ENCODE measurements at places on chromosomes 12 and 14.

DNA sequence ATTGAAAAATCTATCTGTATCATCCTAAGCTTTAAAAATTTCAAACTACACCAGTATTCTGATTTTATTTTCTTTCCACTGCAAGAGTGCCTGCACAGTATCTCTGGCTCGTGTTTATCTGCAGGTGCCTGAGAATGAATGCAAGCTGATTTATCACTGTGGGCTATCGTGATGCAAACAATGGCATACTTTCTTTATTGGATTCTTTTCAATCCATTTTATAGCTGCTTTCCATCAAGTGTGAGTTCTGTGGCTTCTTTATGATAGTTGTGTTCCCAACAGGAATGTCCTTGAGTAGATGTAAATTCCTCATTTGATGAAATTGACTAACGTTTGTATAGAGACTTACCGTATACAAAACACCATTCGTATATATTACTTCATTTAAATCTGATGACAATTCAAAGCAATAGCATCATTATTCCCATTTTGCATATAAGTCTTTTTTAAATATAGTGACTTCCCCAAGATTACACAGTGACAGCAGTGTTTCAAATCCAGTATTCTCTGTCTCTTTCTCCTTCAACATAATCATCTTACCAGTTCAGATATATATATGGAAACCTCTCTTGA, 160.3 kb upstream of the ABCD2 start:
- no peak for DNase-seq

GRCh38 chr14:95185033-95185766, 27.9 kb upstream of the DICER1 start:
- no peak for DNase-seq

- no peak for DNase-seq
Measured at GRCh38 chr12:70319605-70320004, 46.5 kb upstream of the KCNMB4 start.

- DNase-seq = no peak
Measured at GRCh38 chr12:116898669-116899068, 12.1 kb upstream of the FBXW8 start.

- DNase-seq = no peak
Measured at GRCh38 chr12:13045816-13046215, 1.6 kb downstream of the FAM234B start.

- no peak for DNase-seq
Measured at GRCh38 chr14:102882226-102882906, 40.1 kb upstream of the AMN start.

GRCh38 chr14:84090837-84091236, 1439.1 kb upstream of the FLRT2 start:
- no peak for DNase-seq

DNA sequence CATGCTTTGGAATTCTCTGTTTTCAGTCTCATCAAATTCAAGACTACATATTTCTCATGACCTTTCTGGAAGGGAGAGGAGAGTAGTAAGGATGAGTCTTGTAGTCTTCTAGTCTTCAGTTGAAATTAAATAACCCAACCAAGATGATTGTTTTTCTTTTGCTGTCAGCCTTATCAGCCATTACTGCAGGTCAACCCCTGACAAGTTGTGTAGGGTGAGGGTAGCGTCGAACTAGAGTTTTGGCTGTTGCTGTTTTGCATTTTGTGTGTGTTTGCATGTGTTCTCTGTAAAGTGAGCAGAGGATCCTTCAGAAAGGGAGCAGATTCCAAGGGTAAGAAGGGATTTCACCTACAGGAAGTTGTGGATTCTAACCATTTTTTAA, 28.4 kb downstream of the DIP2B start:
- no peak for DNase-seq

DNA sequence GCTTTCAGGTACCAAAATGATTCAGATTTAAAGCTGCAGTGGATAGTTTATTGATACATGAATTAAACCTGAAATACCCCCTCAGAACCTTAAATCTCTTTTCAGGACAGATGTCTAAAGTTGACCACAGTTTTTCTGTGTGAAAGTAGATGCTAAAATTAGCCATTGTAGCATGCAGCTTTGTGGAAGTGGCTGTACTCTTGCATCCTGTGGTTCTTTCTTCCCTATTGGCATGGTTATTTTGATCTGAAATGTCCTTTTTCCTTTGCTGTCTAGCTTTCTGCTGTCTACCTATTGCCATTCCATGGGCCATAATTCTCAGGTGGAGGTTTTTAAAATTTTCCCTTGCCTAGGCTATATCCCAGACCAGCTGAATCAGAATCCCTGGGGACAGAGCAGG, 455.6 kb downstream of the ZFP36L1 start:
- no peak for DNase-seq
